Left lung (tissue), 14 donors: ENCODE measurements at places on chromosomes 16 and 17. TPM values are rescaled to one million over a fixed set of nuclear protein-coding genes. Genes with fewer than 3 reads are reported as not detected.

DNA sequence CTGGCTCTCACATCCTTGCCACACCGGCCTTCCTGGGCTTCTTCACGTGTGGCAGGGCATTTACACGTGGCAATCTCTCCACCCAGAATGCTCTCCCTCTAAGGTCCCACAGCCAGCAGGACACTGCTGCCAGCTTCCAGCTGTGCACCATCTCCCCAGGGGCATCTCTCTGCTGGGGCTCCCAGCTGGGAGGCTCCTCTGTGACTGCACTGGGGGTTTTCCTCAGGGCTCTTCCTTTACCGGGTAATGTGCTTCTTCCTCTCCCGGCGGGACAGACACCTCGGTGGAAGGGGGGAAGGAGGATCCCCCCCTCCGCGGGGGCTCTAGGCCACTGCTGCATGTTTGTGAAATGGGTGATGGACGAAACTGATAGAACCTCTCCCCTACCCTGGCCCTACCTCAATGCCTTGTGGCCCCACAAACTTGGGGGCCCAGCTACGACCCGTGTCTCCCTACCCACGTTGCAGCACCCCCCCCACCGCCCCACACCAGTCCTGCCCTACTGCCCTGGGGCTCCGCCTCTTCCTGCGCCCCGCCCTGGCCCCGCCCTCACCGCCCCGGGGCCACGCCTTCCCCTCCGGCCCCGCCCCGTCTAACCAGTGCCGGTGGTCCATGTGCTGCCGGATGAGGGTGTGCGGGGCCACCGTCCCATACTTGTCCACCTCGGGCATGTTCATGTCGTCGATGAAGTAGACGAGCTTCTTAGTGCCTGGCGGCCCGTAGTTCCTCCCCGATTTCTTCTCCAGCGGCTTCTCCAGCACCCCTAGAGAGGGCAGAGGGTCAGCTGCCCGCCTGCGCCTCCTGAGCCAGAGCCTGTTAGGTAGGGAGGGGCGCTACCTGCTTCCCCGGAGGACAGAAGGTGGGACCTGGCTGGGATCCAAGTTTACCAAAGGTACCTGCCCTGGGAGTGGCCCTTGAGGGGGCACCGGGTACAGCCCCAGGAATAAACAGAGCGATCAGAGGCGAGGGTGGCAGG is 92.6 kb downstream of the DNAH17 start:
- DNase-seq: peak; percentile 90

DNA sequence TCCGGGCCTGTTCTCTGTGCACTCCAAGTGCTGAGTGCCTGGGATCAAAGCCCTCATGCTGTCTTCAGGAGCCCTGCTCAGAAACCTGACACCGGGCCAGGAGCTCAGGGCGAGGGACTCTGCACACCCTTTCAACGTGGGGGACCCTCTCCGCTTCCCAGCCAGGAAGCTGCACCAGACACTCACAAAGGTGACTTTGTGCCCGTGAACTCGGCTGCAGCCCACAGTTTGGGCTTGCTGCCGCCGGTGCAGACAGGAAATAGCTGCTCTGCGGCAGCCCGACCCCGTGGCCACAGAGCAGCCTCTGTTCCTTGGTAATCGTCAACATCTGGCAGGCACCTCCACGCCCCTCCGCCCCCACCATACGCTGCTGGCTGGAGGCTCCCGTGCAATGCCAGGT is 93.4 kb upstream of the METRNL start:
- peak; percentile 46 for DNase-seq

- no peak for DNase-seq
Measured at GRCh38 chr17:72405662-72406230, 284.9 kb downstream of the SOX9 start.

DNA sequence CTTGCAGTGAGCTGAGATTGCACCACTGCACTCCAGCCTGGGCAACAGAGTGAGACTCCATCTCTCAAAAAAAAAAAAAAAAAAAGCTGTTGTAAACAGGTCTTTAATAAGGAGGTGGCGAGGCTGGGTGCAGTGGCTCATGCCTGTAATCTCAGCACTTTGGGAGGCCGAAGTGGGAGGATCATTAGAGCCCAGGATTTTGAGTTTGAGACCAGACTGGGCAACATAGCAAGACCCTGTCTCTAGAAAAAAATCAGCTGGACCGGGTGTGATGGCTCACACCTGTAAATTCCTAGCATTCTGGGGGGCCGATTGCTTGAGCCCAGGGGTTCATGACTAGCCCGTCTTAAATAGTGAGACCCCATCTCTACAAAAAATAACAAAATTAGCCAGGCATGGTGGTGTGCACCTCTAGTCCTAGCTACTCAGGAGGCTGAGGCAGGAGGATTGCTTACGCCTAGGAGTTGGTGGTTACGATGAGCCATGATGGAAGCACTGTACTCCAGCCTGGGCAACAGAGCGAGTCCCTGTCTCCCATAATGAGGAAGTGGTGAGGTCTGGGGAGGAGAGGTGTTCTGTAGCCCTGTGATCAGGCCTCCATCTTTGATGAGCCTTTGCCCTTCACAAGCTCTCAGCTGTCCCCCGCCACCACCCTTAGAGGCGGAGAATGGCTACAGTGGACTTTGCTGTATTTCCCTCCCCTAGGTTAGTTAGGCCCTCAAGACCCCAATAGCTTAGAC is 36.2 kb downstream of the ZNF778 start:
- DNase-seq: no peak

GRCh38 chr17:72588961-72589360 is 468.1 kb downstream of the SOX9 start:
- DNase-seq: peak; percentile 66

GRCh38 chr17:45132572-45133463 is 503 bp upstream of the PLCD3 start:
- DNase-seq: peak; percentile 84

GRCh38 chr17:28536532-28537218 is 15.7 kb downstream of the UNC119 start:
- DNase-seq: no peak

DNA sequence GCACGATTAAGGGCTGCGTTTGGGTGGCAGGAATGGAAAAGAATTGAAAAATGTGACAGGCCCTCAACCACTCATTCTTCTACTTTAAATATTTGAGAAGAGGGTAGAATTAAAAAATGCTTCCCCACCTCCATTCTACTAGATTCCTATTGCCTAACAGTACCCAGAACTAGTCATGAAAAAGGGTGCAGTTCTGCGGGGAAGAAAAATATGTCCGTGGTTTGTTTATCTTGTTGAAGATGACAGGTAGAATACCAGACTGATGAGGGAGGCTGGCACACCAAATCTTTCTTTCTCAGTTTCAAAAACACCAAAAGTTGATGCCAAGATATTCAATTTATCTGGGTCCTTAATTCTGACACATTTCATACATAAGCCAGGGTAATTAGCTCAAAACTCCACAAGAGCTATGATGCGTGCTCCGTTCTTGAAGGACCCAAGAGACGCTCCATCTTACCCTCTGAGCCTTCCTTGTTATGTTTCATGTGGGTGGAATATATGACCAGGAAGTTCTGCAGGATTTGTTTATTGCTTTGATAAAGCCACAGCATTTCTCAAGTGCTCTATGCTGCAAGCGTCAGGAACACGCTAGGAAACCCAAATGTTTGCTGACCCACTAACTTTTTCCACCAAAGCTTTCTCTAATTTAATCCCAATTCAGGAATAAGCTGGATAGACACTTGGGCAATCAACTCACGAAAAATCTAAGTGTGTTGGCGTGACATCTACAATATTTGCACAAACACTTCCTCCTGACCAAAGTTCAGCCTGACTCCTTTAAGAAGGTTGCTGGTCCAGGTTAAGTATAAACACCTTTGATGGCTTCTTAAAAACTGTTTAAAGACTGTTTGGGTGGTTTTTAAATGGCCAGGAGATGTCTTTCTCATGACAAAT is 20.6 kb upstream of the GAN start:
- DNase-seq: no peak

DNA sequence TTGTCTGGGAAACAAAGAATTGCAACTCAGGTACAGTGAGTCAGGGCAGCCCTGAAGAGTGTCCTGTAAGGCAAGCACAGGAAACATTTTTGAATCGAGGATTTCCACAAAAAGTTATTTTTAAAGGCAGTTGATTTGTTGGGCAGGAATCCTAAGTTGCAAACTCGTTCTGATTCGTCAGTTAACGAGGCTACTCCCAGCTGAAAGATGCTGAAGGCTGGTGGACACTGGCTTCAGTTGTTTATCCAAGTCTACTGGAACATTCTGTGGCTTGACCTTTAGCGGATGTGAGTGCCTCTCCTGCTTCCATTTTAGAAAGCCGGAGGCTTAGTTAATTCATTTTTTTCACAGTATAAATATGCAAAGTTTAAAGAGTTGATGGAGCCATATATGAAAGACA is 84.2 kb downstream of the KCNJ12 start:
- no peak for DNase-seq

DNA sequence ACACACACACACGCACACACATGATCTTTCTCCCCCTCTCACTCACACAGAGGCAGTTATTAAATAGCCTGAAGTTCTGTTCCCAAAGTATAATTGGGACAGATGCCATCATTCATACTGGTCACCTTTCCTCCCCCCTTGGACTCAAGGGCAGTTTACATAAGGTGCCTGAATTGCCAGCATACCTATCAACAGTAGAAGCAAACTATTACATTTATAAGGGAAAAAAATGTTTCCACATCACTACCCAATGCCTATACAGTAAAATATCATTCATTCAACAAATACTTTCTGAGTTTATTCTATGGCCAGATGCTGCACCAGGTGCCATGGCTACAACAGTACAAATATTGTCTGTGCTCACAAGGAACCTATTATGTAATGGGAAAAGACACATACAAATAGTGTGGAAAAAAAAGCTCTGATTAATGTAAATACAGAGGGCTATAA is 6.3 kb downstream of the CNTD1 start:
- DNase-seq: no peak

GRCh38 chr17:77733576-77734296 is 224.8 kb upstream of the TNRC6C start:
- DNase-seq: no peak

- DNase-seq: no peak
Measured at GRCh38 chr17:4769628-4770027, 2.1 kb upstream of the TM4SF5 start.

Gene TMEM238L
- not detected for polyA plus RNA-seq

DNA sequence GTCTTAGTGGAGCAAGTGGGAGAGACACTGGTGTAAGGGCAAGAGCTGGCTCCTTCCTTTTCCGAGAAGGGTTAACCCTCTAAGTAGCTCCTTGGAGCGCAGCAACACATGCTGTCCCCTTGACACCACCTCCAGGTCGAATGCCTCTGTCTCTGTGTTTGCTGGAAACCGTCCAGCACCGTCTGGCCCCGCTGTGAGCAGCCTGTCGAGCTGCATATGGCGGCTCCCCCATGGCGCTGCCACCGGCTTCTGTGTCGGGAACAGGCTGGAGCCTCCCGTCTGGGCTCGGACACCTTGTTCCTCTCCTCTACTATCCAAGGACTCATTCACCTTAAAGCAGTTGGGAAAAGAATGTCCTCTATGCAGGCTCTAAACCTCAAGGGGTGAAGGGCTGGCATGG is 28.9 kb upstream of the WSCD1 start:
- no peak for DNase-seq

DNA sequence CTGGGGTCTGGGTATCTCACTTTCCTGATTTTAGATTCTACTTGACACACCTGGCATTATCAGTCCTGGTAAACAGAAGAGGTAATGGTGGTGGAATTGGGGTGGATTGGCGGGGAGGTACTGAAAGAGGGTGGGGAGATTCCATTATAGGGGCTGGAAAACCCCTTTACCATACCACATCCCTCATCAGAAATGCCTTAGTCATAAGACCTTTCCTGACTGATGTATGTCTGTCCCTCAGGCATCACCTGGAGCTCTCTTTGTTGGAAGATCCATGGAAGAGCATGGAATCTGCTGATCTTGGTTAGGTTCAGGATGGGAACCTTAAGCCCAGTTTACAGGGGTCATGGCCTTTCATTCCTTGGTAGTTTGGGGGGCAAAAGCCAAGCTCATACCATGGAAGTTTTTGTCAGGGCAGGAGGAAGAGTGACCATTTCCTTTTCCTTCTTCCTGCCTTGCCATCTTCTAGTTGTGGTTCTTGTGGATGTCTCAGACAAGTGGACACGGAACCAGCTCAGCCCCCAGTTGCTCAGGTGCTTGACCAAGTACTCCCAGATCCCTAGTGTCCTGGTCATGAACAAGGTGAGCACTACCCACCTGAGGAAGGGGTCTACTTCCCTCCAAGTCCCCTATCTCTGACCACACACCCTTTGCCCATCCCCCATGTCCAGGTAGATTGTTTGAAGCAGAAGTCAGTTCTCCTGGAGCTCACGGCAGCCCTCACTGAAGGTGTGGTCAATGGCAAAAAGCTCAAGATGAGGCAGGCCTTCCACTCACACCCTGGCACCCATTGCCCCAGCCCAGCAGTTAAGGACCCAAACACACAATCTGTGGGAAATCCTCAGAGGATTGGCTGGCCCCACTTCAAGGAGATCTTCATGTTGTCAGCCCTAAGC is 3.3 kb downstream of the ERAL1 start:
- DNase-seq: no peak

Gene NOXO1
- 0.78 TPM for polyA plus RNA-seq

DNA sequence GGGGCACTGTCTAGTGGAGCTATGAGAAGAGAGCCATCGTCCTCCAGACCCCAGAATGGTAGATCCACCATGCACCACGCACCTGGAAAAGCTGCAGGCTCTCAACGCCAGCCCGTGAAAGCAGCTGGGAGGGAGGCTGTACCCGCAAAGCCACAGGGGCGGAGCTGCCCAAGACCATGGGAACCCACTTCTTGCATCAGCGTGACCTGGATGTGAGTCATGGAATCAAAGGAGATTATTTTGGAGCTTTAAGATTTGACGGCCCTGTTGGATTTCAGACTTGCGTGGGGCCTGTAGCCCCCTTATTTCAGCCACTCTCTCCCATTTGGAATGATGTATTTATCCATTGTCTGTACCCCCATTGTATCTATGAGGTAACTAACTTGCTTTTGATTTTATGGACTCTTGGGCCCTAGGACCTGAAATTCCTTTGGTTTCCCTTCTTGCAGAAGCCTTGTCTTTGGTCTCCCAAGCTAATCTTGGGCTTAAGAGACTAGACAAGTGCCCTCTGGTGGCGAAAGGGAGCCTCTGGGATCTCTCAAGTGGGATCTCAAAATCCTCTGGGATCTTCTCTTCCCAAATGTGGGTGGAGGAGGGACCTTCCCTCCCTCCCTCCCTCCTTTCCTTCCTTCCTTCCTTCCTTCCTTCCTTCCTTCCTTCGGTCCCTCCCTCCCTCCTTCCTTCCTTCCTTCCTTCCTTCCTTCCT is 58.2 kb upstream of the HAPSTR1 start:
- peak; percentile 29 for DNase-seq

DNA sequence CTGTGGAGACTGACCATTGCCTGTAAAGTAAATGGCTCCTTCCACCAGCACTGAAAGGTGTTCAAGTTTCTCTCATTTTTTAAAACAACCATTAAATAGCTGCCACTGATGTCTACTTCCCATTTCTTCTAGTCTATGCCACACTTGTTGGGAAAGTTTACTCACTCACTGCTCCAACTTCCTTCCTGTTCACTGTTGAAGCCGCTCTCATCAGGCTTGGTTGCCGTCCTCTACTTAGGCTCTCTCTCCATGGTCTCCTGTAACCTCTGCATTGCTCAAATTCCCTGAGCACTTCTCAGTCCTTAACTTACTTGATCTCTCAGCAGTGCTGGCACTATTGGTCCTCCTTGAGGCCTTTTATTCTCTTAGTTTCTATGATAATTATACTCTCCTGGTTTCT is 32.4 kb downstream of the SNX11 start:
- DNase-seq: no peak
